K562 (cell line): ENCODE measurements at places on chromosomes 2 and 18.
A peak's percentile ranks its signal among the peaks of the same experiment; 100 is the strongest.

DNA sequence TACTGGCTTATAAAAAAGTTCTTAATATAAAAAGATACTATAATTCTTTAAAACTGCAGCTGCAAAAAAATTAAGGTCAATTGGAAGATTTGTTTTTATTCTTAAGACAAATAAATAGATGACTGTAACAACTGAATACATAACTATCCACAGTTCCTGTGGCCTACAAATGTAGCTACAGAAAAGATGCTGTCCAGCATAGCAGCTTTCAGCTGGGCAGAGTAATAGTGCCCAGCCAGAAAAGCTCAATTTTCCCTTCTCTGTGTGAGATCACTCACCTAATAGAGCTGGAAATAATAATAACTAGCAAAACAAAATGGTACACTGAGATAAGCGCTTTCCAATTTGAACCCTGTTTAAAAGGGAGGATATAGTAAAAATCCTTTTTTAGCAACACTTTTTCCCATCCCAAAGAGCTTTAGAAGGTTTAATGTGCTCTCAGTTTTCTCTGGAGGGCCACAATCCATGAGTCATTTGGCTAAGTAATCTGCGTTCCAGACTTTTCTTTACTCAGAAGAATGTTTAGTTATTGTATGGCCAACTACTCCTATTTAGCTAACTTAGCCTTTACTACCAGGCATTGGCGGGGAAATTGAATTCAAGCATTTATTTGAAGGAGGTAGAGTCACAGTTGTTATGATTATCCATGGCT, 158.1 kb upstream of the SLC39A10 start:
- no peak overlapping the region for H3K4me3 ChIP-seq

GRCh38 chr2:74471332-74472065, 981 bp downstream of the MRPL53 start:
- no peaks in the 10 kb centered on the region for H3K27me3 ChIP-seq
- peak overlapping the region; percentile 83 for H3K4me3 ChIP-seq
- H3K27ac ChIP-seq, result peak overlapping the region; percentile 95
- DNase-seq, result no peak
- peaks cover 14% of the 10 kb centered on the region; the same call in 2 of the 3 replicates for H3K4me1 ChIP-seq

DNA sequence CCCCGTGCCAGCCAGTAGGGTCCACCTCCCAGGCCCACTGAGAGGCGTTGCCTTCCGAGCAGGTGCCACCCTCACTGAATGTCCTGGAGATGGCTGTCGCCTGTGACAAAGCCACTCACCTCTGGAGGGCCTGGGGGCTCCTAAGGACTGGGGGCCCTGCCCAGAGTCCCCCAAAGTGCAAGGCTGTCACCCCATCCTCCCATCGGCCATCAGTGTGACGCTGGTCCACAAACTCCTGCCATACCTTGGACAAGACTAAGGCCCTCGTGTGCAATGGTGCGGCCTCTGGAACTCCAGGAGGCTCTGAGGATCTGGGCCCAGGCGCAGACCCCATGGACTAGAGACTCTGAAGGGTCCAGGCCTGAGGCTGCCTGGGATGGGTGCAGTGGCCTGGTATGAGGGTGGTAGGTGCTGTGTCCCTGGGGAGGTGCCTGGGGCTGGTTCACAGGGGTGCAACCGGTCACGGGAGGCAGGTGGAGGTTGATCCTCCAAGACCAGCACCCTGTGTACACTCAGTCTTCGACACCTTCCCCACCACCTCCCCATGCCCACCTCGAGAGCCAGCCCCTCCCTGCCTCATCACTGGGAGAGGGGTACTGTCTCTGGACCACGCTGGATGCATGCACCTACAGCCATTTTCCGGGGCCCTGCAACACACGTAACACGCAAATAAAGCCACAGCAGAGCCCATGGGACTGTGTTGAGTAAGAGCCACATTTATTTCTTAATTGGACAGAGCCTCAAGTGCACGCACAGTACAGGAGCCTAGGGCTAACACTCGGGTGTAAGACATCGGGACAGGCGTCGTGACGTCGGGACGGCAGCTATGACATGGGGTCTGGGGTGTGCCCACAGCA, 21.6 kb downstream of the AQP12A start:
- no peak overlapping the region for H3K27ac ChIP-seq
- no peaks in the 10 kb centered on the region for H3K36me3 ChIP-seq
- H3K4me1 ChIP-seq, result no peaks in the 10 kb centered on the region
- no peak for DNase-seq
- no peak overlapping the region for H3K4me3 ChIP-seq

DNA sequence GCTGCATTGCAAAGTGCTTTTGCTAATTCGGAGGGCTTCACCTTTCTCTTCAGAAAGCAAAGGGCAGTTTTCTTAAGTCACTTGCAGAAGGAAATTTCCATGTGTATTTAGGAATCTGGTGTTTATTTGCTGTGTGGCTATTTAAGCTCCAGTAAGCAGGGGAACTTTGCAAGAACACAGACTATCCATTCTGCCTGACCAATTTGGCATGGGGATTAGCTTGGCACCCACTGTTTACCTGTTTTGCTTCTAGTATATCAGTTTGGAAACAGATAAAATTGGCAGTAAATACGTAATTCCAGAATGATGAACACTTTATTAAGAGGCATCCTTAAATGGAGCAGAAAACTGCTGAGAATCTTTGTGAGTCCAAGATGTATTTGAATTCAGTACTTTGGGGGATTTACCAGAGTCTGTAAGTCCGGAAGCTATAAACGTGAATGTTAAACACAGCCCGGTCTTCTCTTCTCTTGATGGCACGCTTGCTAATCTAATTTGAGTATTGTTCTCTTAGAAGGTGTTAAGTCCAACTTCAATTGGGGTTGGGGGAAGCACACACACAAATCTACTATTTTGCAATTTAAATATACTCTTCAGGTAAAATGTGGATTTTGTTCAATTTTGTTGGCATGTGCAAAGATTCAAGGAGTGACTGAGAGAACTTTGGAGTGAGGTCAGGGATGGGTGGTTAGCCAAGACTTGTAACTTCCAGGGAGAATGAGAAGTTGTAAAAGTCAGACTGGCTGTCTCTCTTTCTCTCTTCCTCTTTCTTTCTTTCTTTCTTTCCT, 650 bp downstream of the ACKR3 start:
- H3K27me3 ChIP-seq, result peaks cover 33% of the 10 kb centered on the region
- no peak overlapping the region for H3K4me3 ChIP-seq
- H3K27ac ChIP-seq, result no peak overlapping the region
- no peaks in the 10 kb centered on the region for H3K4me1 ChIP-seq
- H3K36me3 ChIP-seq, result no peaks in the 10 kb centered on the region

DNA sequence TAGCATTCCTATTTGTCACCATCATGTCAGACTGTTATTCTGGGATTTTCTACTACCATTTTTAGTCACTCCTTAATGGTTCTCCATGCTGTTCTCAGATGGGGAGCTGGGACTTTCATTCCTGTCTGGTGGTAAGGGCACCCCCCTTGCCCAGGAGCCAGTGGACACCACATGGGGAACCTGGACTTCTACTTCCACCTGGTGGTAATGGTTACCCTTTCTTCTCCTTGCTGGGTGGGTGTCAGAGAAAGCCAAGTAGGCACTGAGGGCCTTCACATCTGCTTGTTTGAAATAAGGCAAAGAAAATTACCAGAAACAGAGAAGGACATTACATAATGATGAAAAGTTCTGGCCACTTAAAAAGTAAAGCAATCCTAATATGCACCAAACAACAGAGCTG, 239.8 kb downstream of the FHOD3 start:
- no peaks in the 10 kb centered on the region for H3K27me3 ChIP-seq
- DNase-seq, result no peak
- no peaks in the 10 kb centered on the region for H3K36me3 ChIP-seq

DNA sequence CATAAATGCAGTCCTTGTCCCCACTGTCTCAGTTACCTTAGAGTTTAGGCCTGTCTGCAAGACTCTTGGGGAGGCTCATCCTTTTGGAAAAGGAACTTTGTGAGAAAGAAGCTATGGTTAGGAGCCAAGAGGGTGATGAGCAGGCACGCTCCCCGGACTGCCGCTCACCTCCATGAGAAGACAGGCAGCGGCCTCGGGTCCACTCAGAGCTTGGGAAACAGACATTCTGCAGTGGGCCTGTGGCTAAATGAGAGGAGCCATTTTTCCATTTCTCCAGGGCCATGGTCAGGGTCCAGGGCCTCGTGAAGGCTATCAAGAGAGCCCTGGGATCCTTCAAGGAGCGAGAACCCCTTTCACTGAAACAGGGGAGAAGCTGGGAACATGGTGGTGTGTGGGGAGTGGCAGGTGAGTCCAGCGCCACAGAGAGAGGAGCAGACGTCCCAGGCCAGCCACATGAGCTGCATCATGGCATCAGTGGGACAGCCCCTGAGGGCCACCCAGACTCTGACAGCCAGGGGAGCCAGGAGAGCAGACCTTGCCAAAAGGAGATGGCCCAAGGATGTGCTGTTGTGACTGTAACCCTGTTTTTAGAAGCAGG, 4.0 kb upstream of the TEX51 start:
- no peaks in the 10 kb centered on the region for H3K36me3 ChIP-seq

DNA sequence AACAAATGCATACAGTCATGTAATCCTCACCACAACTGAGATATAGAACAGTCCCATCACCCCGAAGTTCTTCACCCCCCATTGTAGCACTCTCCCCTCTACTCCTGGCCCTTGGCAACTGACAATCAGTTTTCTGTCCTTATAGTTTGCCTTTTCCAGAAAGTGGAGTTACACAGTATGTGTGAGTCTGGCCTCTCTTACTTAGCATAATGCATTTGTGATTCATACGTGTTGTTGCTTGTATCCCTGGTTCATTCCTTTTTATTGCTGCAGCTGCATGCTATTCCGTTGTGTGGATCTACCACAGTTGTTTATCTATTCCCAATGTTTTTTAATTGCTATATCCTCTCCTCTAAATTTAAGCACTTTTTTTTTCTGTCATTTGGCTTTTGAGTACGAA, 17.6 kb downstream of the ACYP2 start:
- no peak overlapping the region for H3K27ac ChIP-seq
- no peak for DNase-seq
- H3K4me1 ChIP-seq, result no peaks in the 10 kb centered on the region
- H3K27me3 ChIP-seq, result no peaks in the 10 kb centered on the region

DNA sequence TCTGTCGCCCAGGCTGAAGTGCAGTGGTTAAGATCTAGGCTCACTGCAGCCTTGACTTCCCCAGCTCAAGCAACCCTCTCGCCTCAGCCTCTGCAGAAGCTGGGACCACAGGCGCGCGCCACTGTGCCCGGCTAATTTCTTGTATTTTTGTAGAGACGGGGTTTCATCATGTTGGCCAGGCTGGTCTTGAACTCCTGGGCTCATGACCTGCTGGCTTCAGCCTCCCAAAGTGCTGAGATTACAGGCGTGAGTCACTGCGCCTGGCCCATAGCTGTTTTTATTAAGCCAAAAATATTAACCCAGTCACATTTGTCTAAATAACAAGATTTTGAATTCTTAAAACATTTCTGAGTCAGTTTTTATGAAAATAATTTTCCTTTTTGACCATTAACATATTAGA, 6.3 kb upstream of the SFT2D3 start:
- H3K27ac ChIP-seq, result no peak overlapping the region
- H3K27me3 ChIP-seq, result no peaks in the 10 kb centered on the region
- no peak for DNase-seq
- H3K36me3 ChIP-seq, result no peaks in the 10 kb centered on the region
- H3K4me3 ChIP-seq, result no peak overlapping the region

- H3K27ac ChIP-seq, result no peak overlapping the region
- H3K27me3 ChIP-seq, result peaks cover 47% of the 10 kb centered on the region
- no peak for DNase-seq
- no peaks in the 10 kb centered on the region for H3K36me3 ChIP-seq
Measured at GRCh38 chr2:148567716-148568115, 76.8 kb upstream of the EPC2 start.

GRCh38 chr2:69209482-69209881, 177.5 kb downstream of the GFPT1 start:
- peaks cover 12% of the 10 kb centered on the region for H3K27me3 ChIP-seq
- H3K27ac ChIP-seq, result no peak overlapping the region
- no peak for DNase-seq
- no peaks in the 10 kb centered on the region for H3K4me1 ChIP-seq
- no peak overlapping the region for H3K4me3 ChIP-seq

DNA sequence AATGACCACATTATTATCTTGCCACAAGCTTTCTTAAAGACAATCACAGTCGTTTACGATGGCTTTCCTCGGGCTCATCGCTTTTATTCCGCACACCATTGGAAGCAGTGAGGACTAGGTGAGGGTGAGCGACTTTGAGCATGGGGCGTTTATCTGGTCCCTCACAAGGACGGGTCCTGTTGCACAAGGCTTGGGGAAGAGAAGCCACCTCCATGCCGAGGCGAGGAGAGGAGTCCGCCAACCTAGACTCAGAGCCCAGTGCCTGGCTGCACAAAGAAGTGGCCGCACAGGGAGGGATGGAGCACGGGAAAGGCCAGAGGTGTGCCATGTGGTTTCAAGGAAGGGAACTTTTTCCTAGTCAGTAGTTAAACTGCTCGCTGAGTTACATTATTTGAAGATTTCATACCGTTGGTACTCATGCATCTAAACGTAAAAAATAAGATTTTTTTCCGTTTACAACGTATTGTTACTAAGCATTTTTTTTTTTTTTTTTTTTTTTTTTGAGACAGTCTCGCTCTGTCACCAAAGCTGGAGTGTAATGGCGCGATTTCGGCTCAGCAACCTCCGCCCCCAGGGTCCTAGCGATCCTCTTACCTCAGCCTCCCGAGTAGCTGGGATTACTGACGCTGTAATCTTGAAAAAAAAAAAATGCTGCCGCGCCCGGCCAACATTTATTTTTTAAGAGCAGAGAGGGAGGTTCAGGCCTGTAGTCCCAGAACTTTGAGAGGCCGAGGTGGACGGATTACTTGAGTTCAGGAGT, 849 bp upstream of the CYP27C1 start:
- no peak overlapping the region for H3K4me3 ChIP-seq
- no peaks in the 10 kb centered on the region for H3K4me1 ChIP-seq
- H3K36me3 ChIP-seq, result no peaks in the 10 kb centered on the region
- H3K27ac ChIP-seq, result no peak overlapping the region

- no peak for DNase-seq
- H3K27ac ChIP-seq, result peak overlapping the region; percentile 48
- no peaks in the 10 kb centered on the region for H3K36me3 ChIP-seq
- H3K27me3 ChIP-seq, result no peaks in the 10 kb centered on the region
- no peak overlapping the region for H3K4me3 ChIP-seq
Measured at GRCh38 chr18:12639990-12640880, 17.7 kb downstream of the SPIRE1 start.
